Stimulated activated CD8-positive, alpha-beta memory T cell treated with anti-CD3 and anti-CD28 coated beads, Interleukin-2, amount 100 ng/mL, for 48 hours (primary cell): ENCODE measurements at places on chromosomes 2 and 18.

- no peak for DNase-seq
Measured at GRCh38 chr2:75290600-75291150, 91.4 kb upstream of the TACR1 start.

DNA sequence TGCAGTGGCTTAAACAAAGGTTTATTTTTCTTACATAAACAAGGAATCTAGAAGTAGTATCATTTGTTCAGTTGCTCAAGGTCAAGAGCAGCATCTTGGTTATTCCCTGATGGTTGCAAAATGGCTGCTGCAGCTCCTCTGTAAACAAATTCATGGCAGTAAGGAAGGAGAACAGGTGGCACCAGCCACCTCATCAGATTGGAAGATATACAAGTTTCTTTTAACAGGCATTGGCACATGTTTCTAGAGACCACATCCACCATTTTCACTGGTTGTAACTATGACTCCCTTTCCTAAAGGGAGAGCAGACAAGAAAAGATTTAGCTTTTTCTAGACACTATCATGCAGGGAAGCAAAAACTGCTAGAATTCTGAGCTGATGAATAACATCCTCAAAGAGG, 46.3 kb downstream of the PKDCC start:
- no peak for DNase-seq

GRCh38 chr2:208674919-208675318, 268.3 kb downstream of the PTH2R start:
- DNase-seq = no peak

- no peak for DNase-seq
Measured at GRCh38 chr18:48161911-48162698, 231.6 kb upstream of the SMAD2 start.

DNA sequence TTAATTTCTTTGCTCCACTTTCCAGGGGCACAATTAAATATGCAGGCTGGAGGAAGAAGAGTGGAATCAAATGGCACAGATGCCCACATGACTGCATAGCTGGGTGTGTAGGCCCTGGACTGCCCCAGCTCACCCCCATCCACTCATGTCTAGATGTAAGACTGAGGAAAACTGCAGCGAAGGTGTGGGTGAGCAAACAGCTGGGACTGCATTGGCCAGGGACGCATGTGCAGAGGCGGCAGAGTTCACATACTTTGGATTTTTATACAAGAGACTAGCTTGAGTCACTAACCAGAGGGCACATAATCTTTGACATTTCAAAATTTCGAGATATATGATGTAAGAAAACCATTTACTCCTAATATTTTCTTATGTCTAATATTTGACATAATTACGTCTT, 60.1 kb downstream of the SPIRE1 start:
- DNase-seq = no peak

- no peak for DNase-seq
Measured at GRCh38 chr2:12709207-12709522, 7.6 kb upstream of the TRIB2 start.

DNA sequence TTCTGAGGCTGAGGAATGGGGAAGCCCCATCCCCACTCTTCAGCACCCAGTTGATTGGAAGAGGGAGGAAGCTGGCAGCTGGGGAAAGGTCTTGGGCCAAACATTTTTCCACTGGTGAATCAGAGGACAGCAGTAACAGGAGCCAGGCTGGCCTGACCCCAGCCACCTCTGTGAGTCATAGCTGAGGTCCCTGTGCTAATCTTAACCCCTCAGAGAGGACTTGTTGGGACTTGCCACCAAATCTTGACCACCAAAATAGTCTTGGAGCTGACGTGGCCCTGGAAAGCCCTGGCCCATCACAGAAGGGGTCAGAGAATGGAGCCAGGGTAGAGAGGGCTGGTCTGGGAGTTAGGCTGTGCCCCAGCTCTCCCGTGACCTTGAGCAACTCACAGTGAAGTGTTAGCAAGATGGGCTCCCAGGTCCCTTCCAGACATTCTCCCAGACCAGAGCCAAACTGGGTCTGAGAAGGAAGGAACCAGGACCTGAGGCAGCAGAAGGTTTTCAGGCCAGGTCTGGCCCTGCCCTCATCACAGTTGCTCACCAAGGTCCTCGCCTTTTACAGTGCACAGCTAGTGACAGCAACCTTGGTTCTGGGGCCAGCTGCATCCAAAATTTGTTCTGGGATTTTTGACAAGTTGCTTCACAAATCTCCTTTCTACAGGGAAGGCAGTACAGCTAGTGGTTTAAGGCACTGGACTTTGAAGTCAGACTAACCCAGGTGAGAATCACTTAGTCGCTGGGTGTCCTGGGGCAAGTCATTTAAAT, 266.6 kb downstream of the CYP26B1 start:
- DNase-seq = no peak

DNA sequence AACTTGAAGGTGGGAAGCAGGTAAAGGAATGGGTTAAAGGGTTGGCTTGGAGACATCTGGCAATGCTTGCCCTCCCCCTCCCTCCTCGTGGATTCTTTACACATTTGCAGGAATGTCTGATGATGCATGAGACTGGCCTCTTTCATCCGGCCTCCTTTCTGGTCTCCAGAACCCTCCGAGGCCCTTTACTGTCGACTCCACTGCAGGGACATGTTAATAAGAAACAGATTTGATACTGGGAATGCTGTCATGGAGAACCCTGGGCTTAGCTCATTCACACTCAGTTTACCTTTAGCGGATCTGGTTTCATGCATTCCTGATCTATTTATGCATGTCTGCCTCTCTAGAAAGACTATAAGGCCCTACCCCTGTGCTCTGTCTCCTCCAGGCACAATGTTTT, 238.7 kb downstream of the TGIF1 start:
- DNase-seq = no peak

DNA sequence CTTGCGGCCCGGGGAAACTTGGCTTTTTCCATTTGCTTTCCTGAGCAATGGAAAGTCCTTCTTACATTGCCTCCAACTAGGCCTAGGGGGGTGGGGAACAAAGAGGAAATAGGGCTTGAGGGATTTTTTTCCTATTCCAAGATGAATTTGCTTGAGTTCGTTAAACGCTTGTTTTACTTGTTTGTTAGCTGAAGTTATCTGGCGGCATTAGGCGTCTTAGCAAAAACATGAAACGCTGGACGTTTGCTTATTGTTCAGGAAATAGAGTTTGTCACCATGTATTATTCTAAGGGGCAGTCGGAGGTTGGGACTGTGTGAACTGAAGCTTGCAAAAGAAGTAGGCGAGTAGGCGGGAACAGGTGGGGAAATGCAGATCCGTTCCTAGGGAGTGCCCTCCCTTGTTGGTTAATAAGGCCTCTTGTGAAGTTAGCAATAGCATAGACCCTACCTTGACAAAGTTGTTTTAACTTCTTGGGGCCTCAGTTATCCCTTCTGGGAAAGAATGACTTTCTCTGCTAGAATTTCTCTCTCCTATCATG, 1.9 kb downstream of the CABLES1 start:
- no peak for DNase-seq

- DNase-seq = no peak
Measured at GRCh38 chr2:37321029-37321682, 3.5 kb downstream of the PRKD3 start.

DNA sequence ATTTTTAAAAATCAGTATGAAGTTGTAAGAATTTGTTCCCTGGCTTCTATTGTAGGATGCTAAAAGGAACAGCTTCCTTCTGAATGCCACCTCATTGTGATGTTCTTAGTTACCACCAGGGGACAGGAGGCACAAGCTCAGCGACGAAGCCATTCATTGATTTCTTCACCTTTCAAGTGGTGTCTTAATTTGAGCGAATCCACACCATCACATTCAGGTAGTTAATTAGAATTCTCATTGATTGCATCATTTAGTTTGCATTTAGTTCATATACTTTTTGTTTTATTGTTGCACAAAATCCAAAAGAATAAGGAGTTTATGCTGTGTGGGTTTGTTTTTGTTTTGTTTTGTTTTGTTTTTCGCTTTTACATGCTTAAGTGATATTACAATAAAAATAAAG, 23.1 kb downstream of the CYP27C1 start:
- no peak for DNase-seq

DNA sequence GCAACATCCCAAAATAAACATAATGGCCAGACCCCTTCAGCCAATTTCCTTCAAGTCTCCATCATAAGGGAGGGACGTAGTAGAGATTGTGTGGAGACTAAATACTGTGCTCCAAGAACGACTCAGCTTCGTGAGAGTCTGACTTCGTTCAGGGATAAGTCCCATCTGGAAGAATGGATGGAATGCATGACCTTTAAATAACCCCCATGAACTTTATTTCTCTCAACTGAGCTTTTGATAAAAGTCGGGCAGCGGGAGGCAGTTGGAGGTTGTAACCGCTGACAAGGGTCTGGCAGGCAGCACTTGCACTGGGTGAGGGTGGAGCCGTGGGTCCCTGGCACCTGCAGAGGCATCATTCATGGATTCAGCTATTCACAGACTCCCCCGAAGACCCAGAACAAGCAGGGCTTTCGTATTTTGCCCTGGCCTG, 115.9 kb downstream of the ZFP36L2 start:
- DNase-seq = no peak

- DNase-seq = no peak
Measured at GRCh38 chr2:10964052-10964790, 52.5 kb downstream of the KCNF1 start.

DNA sequence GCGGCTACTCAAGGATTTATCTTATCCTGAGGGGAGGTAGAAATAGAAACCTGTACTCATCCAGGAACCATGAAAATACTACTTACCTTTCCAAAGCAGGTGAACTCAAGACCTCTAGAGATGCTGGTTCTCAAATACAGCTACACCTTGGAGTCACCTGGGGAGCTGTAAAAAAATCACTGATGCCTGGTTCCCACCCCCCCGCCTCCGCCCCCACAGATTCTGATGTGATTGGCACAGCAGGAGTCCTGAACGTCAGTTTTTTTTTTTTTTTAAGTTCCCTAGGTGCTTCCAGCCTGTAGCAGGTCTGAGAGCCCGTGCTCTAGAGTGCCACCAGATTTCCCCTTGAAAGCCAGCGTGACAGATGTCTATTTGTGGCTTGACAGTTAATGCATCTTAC, 113.6 kb downstream of the MRO start:
- DNase-seq = no peak

DNA sequence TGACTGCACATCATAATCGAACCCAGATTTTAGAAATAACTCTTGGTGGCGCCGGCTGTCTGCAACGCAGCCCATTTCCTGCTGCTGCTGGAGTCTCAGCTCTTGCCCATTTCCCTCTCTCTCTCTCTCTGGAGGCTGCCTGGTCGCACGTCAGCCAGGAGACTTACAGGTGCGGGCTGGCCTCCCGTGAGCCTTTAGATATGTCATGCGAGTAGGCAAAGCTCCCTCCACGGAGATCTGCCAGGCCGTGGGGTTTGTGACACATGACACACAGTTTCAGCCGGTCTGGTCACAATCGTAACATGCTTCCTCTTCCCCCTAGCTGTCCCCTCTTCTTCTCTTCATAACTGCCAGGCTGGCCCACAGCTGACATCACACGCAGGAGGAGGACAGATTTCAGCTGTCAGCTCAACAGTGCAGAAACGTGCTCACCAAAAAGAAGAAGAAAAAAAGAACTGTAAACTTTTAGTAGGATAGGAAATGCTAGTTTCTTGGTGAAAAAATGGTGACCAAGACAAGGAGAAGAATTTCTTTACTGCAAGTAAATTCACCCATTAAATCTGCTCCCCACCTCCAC, 489.3 kb downstream of the ZNF516 start:
- no peak for DNase-seq

DNA sequence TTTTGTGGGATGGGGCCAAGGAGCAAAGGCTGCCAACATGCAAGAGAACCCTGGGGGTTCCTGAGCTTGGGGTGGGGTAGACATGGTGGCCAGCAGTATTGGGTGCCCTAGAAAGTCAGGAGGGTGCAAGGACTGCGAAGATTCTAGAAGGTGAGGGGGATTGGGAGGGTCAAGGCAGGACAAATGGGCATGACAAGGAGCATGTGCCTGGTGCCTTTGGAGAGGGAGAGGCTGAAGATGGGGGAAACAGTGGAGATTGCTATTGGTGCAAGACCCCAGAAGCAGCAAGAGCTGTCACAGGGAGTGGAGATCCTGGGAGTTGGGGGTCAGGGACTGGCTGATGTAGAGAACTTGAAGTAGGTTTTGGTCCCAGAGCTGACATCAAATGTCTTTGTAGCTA, 7.5 kb downstream of the B3GNT2 start:
- no peak for DNase-seq

- DNase-seq = no peak
Measured at GRCh38 chr2:12979066-12979465, 262.3 kb downstream of the TRIB2 start.

- no peak for DNase-seq
Measured at GRCh38 chr2:105753380-105753779, 8.7 kb downstream of the NCK2 start.

DNA sequence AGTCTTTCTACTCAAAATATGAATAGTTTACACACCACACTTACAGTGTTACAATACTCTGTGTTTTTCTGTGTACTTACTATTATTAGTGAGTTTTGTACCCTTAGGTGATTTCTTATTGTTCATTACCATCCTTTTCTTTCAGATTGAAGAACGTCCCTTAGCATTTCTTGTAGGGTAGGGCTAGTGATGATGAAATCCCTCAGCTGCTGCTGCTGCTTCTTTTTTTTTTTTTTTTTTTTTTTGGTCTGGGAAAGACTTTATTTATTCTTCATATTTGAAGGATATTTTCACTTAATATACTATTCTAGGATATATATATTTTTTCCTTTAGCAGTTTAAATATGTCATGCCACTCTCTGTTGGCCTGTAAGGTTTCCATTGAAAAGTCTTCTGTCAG, 29.0 kb upstream of the SERPINB2 start:
- DNase-seq = no peak

DNA sequence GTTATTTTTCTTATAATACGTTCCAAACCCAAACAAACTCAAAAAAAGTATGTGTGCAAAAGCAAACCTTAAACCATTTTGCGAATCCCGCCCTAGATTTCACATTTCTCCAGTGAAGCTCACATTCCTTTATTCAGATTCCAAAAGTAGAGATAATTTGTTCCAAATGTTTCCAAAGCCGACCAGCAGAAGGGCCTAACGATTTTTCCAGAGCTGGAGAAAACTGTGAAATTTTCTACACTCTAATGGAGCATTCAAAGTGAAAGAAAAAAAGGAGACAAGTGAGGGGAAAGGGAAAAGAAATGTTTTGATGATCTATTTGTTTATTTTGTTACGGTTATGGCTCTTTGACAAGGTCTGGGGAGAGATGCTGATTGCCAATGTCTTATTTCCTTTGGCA, 286.5 kb upstream of the SLC14A2 start:
- DNase-seq = no peak

- no peak for DNase-seq
Measured at GRCh38 chr2:82043867-82044266, 1739.3 kb upstream of the LRRTM1 start.

GRCh38 chr2:64291181-64291580, 147.0 kb upstream of the PELI1 start:
- no peak for DNase-seq

DNA sequence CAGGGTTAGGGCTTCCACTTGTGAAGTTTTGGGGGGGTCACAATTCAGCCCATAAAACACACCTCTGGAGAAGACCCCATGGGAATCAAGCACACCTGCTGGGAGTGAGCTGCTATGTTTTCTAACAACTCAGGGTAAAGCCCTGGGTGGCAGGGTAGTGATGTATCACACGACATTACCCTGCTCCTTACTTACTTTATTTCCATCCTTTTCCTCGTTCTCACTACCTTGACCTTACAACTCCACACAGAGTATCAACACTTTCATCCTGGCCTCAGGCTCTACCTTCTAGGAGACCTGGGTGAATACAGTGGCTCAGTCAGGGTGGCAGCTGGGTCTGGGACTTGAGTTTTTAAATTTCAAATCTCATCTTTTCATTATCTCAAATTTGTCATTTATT, 290.3 kb downstream of the CYRIA start:
- DNase-seq = no peak

GRCh38 chr2:240153418-240153817, 13.0 kb upstream of the OTOS start:
- DNase-seq = no peak
